Kidney glomerular epithelial cell (primary cell): ENCODE measurements at places on chromosomes 11 and 22.

DNA sequence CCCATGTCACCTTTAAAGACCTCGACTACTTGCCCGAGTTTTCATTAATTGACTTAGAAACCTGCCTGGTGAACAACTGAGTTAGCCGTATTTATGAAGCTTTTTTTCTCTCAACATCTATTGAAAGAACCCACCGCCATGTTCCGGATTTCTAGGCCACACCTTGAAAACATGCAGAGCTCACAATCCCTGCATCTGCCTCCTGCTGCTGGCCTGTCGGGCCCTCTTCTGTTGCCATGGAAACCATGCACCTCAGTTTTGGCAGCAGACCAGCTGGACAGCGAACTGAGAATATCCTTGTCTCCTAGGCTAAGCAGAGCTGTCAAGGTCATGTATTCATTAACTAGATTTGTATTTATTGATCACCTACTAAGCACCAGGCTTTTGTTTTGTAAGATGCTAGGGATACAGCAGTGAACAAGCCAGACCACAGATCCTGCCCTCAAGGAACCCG is 4.3 kb upstream of the PATZ1 start:
- DNase-seq, result no peak

DNA sequence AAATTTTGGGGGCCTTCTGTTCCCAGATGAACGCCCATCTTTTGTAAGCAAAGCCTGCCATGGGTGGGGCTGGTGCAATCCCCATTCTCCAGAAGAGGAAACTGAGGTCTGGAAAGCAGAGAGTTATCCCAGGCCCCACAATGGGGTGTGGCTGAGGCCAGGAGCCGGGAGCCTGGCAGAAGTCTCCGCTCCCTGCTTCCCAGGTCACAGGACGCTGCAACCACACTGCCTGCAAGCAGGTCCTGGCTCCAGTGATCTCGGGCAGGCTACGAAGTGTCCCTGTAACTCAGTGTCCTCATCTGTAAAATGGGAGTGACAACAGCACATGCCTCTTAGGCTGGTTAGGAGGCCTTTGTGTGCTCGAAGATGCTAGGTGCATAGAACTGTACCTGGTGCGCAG is 1.7 kb downstream of the PLCB3 start:
- no peak for DNase-seq

- DNase-seq, result no peak
Measured at GRCh38 chr22:27614006-27614649, 187.4 kb downstream of the MN1 start.

GRCh38 chr11:134499990-134500389 is 87.9 kb upstream of the B3GAT1 start:
- DNase-seq, result no peak

DNA sequence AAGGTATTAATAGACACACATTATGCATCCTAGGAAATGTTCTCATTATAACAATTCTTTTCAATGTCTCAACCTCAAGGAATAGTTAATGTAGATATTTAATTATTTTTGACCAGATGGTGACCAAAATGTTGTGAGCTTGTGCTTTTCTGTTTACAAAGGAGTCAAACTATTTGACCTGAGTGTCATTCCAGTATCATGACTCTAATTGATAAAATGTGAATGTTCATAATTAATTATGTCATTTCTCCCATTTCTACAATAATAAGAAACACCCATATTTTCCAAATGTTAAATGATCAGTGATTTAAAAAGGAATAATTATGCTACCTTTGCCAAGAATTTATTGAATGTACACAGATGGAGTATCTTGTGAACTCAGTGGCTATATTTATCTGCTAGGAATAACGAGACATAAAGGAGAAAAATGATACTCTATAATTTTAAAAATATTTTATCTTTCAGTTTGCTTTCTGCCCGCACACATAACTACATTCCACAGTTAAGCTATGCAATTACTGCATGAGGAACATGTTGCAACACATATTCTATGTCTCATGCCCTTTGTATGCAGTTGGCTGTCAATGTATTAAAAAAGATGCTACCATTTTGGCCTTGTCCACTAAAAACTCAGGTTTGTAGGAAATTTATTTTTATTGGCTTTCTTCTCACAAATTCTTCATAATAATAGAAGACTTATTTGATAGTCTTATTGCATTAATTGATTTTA is 376.7 kb upstream of the CCDC179 start:
- no peak for DNase-seq
